ENCODE measurements at places on chromosomes 11 and 22.

DNA sequence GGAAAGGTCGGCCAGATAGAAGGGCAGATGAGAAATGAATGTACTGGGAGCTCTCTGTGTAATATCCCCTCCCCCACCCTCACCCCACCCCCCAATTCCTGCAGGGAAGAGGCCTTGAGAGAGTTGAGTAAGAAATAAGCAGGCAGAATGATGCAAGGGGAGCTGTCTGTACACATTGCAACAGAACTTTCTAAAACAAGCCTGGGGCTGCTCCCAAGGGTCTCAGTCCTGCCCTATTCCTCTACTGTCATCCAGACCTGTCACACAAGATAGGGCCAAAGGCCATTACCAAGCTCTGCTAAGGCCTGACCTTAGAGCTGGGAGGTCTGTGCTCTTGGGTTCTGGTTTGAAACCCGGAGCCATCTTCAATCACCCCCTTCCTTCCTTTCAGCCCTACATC is 5.7 kb upstream of the DGAT2 start:
- no peak for DNase-seq

GRCh38 chr22:45762545-45763235 is 91.1 kb downstream of the ATXN10 start:
- no peak for DNase-seq

GRCh38 chr22:16989915-16990314 is 18.1 kb downstream of the GAB4 start:
- no peak for DNase-seq

GRCh38 chr22:18121954-18122554 is 11.4 kb downstream of the TUBA8 start:
- no peak for DNase-seq

- DNase-seq = no peak
These were observed 35.9 kb upstream of the WNT7B start for GRCh38 chr22:46012881-46013281.

DNA sequence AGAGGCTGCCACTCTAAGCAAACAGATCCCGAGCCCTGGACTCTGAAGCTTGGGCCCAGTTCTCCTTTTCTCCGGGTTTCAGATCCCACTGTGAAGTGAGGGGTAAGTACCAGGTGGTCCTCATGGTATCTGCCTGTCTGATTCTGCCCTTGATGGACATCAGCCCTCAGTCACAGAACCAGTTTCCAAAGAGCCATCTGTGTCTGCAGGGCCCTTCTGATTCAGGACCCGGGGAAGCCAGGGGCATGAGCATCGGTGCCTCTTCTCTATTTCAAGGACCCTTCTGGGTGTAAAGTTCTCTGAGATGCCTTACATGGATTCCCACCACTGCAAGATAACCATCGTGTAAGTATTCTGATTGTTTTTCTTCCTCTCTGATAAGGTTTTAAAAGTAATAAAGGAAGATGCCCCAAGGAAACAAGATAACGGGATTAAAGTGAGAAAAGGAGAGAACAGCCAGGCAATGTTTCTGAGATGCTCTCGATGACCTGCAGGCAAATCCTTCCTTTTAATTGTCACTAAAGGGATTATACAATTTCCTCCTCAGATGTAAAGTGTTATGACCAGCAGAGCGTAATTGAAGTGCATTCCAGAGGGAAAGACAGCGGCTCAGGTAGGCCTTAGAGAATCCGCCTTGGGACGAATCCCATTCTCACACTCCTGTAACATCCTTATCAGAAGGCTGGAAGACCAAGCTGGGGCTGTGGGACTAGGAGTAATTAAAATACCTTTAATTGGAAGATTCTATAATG is 924.3 kb downstream of the TBC1D22A start:
- DNase-seq = no peak

DNA sequence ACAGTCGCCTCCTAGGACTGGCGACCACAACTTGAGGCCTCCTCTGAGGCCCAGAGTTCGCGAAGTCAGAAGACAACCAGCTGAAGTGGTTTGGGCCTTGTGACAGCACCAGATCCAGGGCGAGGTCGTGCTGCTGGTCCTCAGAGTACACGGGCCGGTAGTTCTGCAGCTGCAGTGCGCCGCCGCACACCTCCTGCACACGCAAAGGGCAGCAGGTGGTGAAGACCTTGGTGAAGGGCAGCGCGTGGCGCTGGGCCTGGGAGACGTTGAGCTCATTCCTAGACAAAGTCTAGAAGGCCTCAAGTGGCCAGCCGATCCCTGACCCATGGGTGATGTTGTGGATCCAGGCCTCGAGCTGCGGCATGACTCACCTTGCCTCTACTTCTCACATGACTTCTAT is 18.2 kb downstream of the CD3E start:
- no peak for DNase-seq

- no peak for DNase-seq
These were observed 103.7 kb downstream of the LRRC32 start for GRCh38 chr11:76566811-76567210.

- DNase-seq = no peak
These were observed 537.4 kb upstream of the B3GAT1 start for GRCh38 chr11:134949121-134950090.

- DNase-seq = no peak
These were observed 13.5 kb downstream of the SMC1B start for GRCh38 chr22:45399712-45400445.

DNA sequence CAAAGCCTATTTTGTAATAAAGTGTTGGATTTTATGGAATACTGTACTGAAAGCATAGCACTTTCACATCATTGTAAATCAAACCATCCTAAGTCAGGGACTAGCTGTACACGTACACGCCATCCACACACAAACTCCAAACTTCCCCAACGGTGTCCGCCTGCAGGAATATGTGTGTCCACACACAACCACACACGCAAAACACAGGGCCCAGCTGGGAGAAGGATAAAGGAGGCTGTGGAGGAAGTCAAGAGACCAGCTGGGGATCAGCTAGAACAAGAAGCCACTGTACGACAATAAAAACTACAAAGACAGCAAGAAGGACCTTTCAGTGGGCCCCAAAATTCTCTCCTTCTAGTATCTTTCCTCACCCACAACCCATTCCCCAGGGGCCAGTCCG is 1.6 kb downstream of the TRIM29 start:
- no peak for DNase-seq

GRCh38 chr22:44088976-44089570 is 65.0 kb downstream of the PARVB start:
- DNase-seq = no peak
